ENCODE measurements at places on chromosomes 16 and 17. TPM values are rescaled to one million over a fixed set of nuclear protein-coding genes. Genes with fewer than 3 reads are reported as not detected.

GRCh38 chr16:81740169-81740568 is 38.9 kb upstream of the PLCG2 start:
- no peak for DNase-seq

Gene ACSM2B
- not detected for total RNA-seq

- peak; percentile 87 for DNase-seq
These were observed 52.8 kb downstream of the SDK2 start for GRCh38 chr17:73591296-73592078.

Gene USP31
- 10.0 TPM for total RNA-seq

Gene C16orf92
- total RNA-seq, result not detected

DNA sequence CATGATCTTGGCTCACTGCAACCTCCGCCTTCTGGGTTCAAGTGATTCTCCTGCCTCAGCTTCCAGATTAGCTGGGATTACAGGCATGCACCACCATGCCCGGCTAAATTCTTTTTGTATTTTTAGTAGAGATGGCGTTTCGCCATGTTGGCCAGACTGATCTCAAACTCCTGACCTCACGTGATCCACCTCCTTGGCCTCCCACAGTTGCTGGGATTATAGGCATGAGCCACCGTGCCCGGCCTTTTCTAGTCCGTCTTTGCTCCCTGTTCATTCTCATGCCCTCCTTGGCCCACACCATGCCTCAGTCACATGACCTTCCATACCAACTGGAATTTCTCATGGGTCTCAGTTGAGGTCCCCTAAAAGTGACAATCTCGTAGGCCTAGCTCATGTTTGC is 86.9 kb downstream of the SNX29 start:
- DNase-seq, result no peak

- DNase-seq, result no peak
These were observed 42.4 kb upstream of the JPH3 start for GRCh38 chr16:87559945-87560344.

DNA sequence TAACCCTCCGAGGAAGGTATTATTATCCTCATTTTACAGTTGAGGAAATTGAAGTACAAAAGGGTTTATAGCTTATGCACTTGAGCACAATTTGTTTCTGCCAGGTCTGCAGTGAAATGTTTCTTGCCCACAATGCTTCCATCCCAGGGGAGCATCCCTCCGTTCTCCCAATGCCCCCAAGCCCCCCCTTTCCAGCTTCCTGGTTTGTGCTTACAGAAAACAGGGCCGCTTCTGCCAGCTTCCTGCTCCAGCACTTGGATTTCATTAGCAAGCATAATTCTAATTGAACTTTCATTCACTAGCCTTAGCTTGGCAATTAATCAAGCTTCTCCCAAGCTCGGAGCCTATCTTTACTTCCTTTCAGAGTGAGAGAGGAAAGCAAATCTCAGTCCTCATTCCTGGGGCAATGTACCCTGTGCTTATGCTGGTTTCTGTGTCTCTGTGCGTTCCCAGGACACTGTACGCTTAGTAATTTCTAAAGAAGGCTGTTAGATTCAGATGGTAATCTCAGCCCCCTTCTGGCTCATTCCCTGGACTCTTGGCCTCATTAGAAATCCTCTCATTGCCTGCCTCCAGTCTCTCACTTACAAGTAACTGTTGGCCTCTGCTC is 141.6 kb downstream of the HS3ST2 start:
- DNase-seq, result no peak

Gene TPSG1
- not detected for total RNA-seq

GRCh38 chr17:56260376-56261002 is 107.2 kb downstream of the ANKFN1 start:
- DNase-seq, result no peak
